ENCODE measurements at places on chromosomes 7 and 10.
A peak's percentile ranks its signal among the peaks of the same experiment; 100 is the strongest.

- DNase-seq = no peak
Measured at GRCh38 chr10:17665747-17666146, 21.8 kb downstream of the STAM start.

DNA sequence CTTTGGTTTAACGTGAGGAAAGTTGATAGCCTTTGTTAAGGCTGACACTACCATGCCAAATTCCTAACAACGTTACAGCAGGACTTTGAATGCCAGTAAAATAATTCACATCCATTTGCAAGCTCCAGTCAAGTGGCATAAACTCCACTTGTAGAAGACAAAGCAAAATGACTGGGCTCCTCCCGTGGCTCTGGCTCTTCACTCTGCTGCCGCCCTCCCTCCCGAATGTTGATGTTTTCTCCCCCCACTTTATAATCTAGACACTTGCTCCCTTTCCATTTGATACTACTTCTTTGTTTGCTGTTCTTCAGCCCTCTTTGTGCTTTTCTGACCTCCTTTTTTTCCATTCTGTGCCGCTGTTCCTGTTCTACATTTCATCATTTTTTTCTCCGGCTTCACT, 22.8 kb upstream of the ITGB8 start:
- peak; percentile 73 for DNase-seq

- DNase-seq = no peak
Measured at GRCh38 chr7:42152329-42153205, 84.4 kb downstream of the GLI3 start.

GRCh38 chr7:26292768-26293560, 1.3 kb downstream of the SNX10 start:
- DNase-seq = no peak

- no peak for DNase-seq
Measured at GRCh38 chr7:116806046-116806944, 56.1 kb upstream of the CAPZA2 start.

DNA sequence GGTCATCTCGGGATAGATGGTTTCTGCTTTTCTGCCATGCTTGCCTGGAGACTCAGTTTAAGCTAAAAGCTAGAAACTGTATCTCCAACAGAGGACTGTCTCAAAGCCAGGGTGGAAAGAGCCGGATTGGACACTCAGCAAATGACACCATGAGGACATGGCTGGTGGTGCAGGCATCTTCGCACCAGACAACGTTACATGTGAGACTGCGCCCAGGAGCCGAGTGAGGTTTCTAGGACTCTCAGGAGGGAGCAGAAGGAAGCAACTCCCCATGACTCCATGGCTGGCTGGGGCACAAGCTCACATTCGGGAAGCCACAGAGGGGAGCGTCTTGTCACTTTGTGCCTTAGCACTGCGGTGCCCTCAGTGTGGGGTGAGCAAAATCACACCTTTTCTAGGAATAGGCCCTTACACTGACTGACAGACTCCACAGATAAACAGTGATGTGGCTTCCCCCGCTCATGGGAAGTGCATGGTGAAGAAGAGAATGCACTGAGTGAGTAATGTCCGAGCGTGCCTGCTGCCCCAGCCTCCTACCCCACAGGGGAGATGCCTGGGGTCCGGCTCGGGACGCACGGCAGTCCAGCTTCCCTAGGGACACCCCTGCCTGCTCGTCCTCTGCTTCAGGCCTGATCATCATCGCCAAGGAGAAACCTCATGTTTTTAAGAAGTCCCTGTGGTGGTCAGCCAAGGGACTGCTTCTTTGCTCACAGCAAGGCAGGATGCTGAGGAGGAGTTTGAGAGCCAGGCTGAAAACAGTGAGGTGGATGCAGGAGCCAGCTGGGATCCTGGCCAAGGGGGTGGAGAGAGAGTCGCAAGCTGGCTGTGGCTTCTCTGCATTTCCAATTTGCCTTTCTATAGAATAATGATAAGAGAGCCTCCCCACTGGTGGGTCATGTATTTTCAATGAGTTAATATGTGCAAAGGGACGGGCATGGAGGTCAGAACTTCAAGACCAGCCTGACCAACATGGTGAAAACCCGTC, 52.2 kb upstream of the FXYD4 start:
- DNase-seq = no peak

DNA sequence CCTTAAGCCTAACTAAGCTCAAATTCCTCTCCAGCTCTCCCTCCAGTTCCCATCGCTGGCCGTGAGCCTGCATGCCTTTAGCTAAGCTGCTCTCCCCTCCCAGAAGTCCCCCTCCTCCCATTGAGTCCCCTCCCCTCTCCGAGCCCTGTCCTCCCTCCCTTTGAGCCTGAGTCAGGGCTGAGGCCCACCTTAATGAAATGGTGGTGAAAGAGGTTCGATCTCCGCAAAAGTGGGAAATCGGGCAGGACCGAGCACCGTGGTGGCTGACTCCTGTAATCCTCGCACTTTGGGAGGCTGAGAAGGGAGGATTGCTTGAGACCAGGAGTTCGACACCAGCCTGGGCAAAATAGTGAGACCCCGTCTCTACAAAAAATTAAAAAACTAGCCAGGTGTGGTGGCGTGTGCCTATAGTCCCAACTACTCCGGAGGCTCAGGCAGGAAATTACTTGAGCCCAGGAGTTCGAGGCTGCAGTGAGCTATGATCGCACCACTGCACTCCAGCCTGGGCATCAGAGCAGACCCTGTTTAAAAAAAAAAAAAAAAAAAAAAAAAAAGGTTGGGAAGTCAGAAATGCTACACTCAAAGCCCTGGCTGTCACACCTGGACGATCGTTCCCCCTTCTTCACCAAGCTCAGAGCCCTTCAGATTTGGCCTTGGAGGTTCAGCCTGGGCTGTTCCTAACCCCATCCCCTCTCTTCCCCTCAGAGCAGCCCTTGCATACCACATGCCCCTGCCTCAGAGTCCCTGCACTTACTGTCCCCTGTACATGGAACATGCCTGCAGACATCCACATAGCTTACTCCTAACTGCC, 995 bp upstream of the CLDN3 start:
- no peak for DNase-seq

DNA sequence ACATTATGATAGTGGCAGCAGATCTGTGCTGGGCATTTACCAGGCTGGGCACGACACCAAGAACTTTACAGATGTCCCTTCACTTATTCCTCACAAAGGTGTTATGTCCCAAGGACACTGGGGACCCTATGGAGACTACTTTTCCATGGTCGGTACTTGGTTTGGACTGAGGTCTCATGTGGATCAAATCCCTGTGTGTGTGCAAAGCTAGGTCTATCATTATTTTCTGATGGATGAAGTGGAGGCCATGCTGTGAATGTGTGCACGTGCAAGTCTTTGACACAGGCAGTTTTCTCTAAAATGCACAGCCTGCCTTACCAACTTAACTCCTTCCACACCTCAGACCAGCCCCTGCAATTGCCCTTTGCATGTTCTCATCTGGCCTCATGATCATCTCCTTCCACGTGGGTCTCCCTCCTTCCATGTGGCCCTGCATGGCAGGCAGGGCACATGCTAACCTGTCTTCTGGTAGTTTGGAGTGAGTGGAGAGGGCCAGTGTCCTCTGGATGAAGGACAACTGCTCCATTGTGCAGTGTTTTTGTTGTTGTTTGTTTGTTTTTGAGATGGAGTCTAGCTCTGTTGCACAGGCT, 16.0 kb upstream of the ZNF273 start:
- DNase-seq = no peak

GRCh38 chr7:1255817-1256340, 23.2 kb downstream of the UNCX start:
- no peak for DNase-seq

- no peak for DNase-seq
Measured at GRCh38 chr7:18308938-18309337, 186.6 kb upstream of the HDAC9 start.

GRCh38 chr7:133795068-133795665, 332.0 kb upstream of the LRGUK start:
- no peak for DNase-seq

DNA sequence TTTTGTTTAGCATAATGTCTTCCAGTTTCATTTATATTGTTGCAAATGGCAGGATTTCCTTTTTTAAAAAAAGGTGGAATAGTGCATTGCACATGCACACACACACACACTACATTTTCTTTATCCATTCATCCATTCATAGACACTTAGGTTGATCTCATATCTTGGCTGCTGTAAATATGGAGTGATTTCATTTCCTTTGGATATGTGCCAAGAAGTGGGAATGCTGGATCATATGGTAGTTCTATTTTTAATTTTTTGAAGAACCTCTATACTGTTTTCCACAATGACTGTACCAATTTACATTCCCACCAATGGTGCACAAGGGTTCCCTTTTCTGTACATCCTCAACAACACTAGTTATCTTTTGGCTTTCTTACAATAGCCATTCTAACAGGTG, 68.9 kb downstream of the EBLN1 start:
- DNase-seq = no peak

- DNase-seq = no peak
Measured at GRCh38 chr7:29400437-29400836, 163.2 kb upstream of the PRR15 start.

- DNase-seq = peak; percentile 48
Measured at GRCh38 chr7:114414156-114415063, at the start of gene FOXP2. Gene FOXP2 (plus strand): TSS chr7:114414815. CDS start chr7:114426512, 11,697 bp downstream.

GRCh38 chr10:87875929-87876571, 12.6 kb downstream of the PTEN start:
- no peak for DNase-seq

- DNase-seq = no peak
Measured at GRCh38 chr7:29122081-29122480, 24.3 kb downstream of the CPVL start.

DNA sequence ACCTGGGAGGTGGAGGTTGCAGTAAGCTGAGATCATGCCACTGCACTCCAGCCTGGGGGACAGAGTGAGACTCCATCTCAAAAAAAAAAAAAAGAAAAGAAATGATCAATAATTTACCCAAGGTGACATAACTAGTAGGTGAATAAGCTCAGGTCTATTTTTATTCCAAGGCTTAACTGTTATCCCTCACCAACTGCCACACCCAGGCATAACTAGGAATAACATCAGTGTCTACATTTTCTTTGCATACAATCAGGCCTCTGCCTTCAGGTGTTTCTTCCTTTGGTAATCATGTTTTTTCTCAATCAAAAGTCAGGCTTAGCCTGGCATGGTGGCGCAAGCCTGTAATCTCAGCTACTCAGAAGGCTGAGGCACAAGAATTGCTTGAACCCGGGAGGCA, 26.6 kb downstream of the CPEB3 start:
- no peak for DNase-seq

DNA sequence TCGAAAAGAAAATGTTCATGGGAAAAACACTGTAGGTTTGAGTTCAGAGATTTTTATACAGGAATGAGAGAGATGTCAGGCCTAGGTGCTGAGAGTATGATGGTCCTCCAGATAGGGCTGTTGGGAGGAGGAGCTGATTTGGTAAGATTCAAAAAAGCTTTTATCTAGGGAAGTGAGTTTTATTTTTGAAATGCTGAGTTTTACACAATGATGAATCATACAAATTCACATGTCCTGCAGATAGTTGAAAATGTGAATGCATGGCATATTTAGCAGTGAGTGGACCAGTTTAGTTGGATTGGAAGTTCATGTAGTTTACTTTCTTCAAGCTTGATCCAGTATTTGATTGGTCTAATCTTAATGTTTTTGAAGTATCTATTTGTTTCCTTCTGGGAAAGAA, 154.8 kb downstream of the LRRC4 start:
- DNase-seq = no peak

- no peak for DNase-seq
Measured at GRCh38 chr10:12927896-12928295, 73.6 kb downstream of the CCDC3 start.

- no peak for DNase-seq
Measured at GRCh38 chr7:89042940-89043339, 247.4 kb upstream of the TEX47 start.

DNA sequence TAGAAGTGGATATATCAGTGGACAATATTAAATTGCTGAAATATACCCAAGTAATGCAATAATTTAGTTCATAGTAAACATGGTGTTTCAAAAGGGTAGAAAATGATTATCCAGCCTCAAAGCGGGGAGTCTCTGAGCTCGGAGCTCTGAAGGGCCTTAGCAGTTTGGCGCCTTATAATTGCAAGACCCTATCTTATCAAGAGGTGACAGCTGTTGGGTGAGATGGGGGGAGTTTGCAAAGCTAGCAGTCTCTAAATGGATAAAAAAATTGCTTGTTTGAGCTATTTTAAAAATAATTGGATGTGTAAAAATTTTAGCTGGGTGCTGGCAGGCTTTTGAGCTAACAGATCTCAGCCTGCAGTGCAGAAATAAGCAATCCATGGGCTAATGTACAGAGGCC, 219.2 kb downstream of the CCSER2 start:
- no peak for DNase-seq

DNA sequence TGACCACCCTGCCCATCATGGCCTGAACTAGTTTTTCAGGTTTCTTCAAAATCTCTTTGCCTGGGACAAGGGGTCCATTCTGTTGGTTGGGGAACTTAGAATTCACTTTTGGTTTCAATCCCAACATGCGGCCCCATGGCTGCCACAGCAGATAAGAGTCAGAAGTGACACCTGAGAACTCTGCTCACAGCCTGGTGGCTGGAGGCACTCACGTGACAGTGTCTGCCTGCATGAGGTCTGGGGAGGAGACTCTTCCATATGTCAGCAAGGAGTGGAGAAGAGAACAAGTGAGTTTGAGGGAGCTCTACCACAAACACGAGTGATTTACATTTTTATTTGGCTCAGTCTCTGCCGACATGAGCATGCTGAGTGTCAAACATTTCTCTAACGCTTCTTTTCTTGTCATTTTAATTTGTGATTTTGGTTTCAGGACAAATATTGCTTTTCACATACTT, 370.4 kb downstream of the TNS3 start:
- DNase-seq = no peak

DNA sequence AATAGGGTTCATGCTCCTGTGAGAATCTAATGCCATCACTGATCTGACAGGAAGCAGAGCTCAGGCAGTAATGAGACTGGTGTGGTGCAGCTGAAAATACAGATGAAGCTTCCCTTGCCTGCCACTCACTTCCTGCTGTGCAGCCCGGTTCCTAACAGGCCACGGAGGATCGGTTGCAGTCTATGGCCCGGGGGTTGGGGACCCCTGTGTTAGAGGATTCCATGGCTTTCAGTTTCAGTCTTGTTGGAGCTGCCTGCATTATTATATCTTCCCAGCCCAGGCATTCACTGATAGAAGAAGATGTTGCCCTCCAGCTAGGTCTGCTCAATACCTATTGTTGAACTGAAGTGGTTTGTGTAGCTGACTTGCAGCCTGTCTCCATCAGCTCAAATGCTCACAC, 1298.8 kb downstream of the TYW1 start:
- DNase-seq = no peak

- DNase-seq = no peak
Measured at GRCh38 chr10:28561531-28561930, 28.6 kb downstream of the WAC start.

All from NCI-H1105 (cell line).